ENCODE measurements at places on chromosomes 1 and 21.

DNA sequence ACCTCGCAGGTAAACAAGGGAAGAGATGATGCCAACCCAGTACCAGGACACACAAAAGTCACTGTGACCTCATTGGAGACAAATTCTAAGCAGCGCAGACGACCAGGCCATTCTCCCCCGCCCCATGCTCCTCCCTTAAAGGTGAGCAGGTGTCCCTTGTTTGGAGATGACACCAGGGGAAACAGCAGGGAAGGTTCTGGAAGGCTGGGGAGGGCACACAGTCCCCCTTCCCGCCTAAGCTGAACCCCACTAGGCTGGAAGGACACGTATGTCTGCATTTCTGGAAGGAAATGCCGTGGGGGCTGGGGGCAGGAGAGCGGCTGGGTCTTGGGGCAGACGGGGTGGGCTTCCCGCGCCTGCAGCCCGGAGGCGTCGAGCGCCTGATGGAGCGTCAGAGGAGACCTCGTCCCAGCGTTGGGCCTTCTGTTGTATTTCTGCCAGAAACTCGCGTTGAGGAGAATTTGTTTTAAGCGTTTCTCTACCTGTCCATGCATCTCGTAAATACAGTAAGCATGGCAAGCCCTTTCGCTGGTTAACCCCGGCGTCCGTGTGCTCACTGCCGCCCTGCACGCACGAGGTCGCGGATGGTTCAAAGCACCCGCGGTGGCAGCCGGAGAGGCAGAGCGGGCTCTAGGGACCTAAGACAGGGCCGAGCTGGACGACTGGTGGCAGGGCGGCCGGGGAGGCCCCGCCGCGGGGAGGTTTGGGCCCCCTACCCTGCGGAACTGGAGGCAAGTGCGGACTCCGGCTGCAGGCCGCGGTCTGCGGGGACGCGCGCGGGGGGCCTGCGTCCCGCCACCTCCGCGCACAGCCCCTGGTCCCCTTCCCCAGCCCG lies 1.2 kb upstream of the LHX4 start:
- peak; percentile 61 for DNase-seq

GRCh38 chr1:91584878-91585277 lies 84.2 kb downstream of the CDC7 start:
- DNase-seq, result no peak

- peak; percentile 6 for DNase-seq
Measured at GRCh38 chr1:226406401-226406881, 1.5 kb downstream of the PARP1 start.

DNA sequence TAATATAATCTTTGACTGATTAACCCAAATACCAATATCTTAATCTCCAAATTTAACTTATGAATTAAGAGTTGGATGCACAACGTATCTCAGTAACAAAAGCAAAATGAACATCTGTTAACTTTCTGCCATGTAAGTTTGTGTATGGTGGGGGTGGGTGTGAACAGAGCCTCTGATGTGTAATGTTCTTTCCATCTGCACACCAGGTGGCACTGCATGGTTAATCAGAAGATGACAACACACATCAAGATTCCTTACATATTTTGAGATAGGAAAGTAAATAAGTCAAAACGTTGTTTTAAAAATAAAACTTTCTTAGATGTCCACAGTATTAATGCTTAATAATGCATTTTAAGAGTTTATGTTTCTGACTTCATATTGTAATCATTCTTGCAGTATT lies 251.9 kb downstream of the DPYD start:
- no peak for DNase-seq
